ENCODE measurements at places on chromosomes 4 and X. TPM values are rescaled to one million over a fixed set of nuclear protein-coding genes. Genes with fewer than 3 reads are reported as not detected.

The ZNF185 gene
- 42.6 TPM for polyA plus RNA-seq

DNA sequence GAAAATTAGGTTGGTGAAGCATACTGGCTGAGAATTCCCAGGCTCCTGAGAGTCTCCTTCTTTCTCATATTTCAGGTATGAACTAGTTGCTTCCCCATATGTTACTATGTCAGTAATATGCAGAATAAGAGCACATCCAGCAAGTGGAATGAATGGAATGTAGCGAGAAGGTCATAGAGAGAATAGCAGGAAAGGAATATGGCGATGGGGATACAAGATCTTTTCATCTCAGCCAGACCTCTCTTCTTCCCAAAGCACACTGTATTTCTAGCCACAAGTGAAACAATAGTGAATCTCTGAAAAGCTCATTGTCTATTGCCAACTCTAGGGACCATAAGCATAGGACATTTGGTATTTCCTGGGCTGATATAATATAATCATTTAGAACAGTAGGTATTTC lies 54.6 kb upstream of the MMAA start:
- DNase-seq: no peak

GRCh38 chr4:152346526-152346925 lies 189.4 kb downstream of the FBXW7 start:
- no peak for DNase-seq

GRCh38 chr4:185744946-185745345 lies 67.0 kb downstream of the SORBS2 start:
- no peak for DNase-seq

All from left kidney (tissue), 8 donors.